ENCODE measurements at places on chromosomes 16 and 17.

DNA sequence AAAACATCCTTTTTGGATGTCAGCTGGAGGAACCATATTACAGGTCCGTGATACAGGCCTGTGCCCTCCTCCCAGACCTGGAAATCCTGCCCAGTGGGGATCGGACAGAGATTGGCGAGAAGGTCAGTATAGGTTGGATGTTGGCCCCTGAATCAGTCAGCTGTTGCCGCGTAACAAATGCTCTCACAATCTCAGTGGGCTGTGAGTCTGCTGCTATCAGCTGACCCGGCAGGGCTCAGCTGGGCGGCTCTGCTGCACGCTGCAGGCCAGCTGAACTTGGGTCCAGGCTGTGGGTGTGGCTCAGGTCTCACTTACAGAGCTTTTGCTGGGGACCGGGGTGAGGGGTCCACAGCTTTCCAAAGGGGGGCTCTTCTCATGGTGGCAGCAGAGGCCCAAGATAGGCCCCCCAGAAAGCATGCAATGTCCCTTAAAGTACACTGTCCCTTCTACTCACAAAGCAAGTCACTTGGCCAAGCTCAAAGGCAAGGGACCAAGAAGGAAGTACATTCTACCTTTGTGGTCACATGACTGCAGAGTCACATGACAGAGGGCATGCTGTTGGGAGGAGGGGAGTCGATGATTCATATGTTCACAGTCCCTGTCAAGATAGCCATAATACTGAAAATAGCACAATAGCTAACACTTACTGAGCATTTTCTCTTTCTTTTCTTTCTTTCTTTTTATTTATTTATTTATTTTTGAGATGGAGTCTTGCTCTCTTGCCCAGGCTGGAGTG is 134.2 kb downstream of the ABCC1 start:
- peak; percentile 49 for DNase-seq

DNA sequence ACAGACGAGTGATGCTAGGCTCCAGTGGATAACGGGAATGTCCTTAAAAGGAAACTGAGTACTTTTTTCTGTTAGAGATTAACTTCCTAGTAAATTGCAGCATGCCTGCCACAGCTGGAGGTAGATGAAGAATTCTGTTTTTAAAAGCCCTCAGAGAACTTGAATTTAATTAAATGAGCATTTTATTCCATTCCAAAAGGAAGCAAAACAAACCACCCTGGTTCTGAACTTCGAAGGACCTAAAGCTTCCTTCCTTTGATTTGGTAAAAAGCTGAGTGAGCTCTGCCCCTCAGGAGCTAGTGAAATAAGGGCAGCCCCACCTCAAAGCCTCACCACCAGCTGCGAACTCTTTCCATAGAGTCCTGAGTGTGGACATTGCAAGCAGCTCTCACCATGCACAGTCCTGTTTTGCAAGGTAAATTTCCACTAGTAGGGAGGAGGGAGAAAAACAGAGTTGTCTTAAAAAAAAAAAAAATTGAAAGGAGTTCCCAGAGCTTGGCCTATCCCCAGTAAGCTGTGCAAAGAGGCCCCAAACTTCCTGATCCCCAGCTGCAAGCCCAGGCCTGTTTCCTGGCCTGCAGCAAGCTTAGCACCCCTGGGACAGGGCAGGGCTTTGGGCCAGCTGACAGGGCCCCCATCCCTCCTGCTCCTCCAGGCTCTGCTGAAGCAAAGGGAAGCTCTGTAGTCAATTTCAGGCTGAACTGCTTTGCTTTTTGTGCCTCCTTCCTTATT is 11.2 kb downstream of the CHD9NB start:
- peak; percentile 90 for DNase-seq

- DNase-seq, result no peak
These were observed 116.6 kb downstream of the XYLT1 start for GRCh38 chr16:17354141-17354601.

DNA sequence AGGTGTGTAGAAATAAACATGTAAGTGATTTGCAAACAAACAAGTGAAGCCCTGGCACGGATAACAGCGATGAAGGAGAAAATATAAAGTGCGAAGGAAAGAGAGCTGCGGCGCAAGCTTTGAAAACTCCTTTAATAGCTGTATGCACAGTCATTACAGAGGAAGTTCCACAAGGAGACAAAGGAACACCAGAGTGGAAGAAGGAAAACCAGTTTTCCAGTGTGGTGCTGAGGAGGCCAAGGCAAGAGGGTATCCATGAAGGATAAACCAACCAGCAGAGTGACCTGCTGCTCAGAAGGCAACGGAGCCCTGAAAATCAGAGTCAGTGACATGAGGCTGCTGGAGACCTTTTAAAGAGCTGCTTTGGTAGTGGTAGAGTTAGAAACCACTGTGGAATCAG is 24.4 kb downstream of the METTL16 start:
- no peak for DNase-seq

DNA sequence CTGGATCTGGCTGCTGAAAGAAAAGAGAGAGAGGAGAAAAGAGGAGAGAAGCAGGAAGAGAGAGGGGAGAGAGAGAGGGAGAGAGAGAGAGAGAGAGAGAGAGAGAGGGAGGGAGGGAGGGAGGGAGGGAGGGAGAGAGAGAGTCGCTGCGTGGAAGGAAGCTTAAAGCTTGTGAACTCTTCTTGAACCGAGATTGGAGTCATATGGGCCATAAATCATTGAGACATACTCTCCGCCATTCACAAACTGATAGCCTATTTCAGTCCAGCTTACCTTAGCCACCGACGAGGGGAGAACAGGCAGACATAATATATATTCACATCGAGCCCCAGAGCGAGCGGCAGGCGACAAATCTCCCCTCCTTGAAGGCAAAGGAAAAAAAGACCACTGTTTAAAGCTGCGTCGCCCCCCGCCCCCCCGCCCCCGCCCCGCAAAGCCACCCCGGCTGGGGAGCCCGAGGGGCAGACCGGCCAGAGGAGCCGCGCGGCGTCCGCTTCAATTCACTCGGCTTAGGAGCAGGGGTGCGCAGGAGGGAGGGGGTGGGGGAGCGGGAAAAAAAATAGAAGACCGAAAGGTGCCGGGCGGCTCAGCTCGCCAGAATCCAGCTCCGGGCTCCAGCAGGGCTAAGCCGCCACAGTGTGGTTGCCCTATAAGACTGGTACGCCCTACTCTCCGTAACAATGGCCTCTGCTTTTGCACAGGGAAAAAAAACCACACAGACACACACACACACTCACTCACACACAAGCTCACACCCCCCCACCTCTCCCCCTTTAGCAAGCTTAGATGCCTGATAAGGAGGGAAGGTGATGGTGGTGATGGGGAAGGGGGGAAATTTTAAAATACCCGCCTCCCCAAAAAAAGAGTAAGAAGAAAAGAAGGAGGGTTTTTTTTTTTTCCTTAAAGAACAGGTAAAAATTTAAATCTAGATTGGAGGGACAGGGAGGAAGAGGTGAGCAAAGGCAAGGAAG is 10.6 kb upstream of the HOXB2 start:
- peak; percentile 86 for DNase-seq

DNA sequence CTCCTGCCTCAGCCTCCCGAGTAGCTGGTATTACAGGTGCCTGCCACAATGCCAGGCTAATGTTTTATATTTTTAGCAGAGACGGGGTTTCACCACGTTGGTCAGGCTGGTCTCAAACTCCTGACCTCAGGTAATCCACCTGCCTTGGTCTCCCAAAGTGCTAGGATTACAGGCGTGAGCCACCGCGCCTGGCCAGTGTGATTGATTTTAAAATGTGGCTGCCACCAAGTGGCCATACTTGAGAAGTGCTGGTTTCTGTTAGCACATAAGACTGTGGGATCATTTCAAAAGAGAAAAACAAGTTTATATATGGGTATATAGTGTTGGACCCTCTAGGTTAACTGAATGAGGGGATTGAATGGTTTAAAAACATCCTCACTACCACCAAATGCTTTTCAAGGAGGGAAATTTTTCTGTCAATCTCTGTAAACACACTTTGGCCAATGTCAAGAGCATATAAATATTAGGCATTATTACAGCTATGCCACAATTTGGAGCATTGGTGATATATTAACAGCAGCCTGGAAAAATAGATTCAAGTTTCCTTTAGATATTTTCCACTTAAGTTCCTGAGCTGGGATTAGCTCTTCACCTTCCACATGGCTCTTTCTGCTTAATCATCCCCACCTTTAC is 13.5 kb upstream of the DHRS13 start:
- DNase-seq, result peak; percentile 64

DNA sequence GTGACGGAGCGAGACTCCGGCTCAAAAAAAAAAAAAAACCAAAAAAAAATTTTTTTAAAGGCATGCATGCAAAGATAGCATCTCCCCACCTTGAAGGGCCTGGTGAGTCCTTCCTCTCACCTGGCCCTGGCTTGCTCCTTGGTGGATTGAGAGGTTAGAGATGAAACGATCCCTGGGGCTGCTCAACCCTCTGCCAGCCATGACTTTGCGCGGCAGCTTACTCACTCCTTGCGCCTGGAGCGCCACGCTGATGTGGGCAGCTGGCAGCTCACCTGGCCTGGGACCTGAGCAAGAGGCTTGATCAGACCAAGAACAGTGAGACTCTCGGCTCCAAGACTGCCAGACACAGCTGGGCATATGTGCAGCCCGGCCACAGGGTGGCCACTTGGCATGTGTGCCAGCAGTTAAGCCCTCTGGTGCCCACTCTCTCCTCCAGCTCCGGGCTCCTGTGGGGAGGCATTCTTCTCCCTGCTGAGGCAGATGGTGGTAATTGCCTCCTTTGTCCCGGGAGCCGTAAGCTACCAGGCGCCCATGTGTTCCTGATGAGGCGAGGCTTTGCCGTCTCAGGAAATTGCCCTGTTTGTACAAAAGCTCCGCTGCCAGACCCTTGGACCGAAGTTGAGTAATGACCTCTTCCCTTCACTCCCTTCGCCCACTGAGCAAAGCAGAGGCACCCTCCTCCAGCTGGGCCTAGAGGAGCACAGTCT is 5.1 kb upstream of the EVPL start:
- no peak for DNase-seq

GRCh38 chr17:41324180-41325075 is 8.9 kb upstream of the KRTAP17-1 start:
- peak; percentile 3 for DNase-seq

DNA sequence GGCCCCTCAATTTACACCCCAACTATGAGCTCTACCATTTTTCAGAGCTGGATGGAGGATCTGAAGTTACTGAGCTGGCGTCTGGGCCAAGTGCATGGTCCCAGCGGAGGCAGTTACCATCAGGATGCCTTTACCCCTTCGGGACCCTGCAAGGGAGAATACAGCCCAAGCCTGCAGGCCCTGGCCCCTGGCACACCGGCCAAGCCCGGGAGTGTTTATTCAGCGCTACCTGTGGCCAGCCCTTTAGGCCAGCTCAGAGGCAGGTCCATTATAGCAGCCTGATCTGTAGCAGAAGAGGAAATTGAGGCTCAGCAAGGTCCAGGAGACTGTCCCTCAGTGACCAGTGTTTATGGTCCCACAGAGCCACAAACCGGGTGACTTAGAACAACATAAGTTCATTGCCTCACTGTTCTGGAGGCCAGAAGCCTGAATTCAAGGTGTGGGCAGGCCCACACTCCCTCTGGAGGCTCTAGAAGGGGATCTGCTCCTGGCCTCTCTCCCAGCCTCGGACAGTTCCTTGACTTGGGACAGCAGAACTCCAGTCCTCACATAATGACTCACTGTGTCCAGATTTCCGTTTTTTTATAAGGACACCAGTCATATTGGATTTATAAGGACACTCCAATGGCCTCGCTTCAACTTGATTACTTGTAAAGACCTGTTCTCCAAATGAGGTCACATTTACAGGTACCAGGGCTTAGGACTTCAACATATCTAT is 8.8 kb downstream of the SEC14L5 start:
- DNase-seq, result no peak

GRCh38 chr16:24471561-24472350 is 67.6 kb upstream of the RBBP6 start:
- no peak for DNase-seq

DNA sequence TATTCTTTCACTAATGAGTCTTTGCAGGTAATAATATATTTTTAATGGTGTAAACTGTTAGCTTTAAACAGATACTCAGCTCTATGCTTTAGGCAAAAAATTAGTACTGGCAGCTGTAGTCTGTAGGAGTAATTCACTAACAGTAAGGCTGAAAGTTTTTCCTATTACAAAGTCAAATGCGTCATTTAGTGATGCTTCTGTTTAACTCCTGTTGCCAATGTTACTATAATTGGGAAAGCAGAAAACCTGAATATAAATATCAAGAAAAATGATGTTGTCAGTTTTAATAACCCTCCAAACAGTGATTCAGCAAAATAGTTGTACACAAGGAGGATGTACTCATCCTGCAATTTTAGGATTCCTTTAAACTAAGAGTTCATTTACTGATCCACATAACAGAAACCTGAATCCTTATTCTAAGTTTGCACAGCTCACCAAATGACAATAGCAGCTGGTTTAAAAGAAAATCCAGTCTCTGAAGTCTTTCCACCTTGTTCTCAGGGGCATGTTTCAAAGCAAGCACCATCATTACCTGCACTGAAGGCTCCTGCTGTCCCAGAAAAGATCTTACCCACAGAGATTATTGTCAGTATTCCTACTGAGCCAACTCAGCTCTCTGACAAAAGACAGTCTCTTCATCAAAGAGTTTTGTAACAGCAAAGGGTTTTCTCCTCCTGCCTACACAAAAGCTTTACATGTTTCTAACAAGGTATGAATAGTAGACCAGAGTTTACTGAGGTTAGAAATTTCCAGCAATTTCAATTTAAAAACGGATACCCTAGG is 4.2 kb downstream of the CDR2 start:
- peak; percentile 86 for DNase-seq

DNA sequence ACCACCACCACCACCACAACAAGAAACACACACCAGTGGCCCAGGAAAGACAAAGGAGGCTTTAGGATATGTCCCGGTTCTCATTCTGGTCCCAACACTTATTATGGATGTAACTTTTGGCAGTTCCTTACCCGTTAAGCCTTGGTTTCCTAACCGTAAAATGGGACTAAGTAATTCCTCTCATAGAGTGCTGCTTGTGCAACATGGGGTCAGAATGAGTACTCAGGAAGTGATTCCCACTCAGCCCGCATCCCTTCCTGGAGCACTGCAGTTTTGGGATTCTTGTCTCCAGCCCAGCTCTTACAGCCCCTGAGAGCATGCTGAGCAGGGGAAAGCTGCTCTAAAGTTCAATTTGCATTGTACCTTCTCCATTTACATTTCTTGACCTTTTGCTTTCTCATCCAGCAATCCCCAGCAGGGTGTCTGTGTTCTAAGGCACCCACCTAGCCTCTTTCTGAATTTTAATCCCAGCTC is 262.6 kb downstream of the PRKCA start:
- peak; percentile 82 for DNase-seq

DNA sequence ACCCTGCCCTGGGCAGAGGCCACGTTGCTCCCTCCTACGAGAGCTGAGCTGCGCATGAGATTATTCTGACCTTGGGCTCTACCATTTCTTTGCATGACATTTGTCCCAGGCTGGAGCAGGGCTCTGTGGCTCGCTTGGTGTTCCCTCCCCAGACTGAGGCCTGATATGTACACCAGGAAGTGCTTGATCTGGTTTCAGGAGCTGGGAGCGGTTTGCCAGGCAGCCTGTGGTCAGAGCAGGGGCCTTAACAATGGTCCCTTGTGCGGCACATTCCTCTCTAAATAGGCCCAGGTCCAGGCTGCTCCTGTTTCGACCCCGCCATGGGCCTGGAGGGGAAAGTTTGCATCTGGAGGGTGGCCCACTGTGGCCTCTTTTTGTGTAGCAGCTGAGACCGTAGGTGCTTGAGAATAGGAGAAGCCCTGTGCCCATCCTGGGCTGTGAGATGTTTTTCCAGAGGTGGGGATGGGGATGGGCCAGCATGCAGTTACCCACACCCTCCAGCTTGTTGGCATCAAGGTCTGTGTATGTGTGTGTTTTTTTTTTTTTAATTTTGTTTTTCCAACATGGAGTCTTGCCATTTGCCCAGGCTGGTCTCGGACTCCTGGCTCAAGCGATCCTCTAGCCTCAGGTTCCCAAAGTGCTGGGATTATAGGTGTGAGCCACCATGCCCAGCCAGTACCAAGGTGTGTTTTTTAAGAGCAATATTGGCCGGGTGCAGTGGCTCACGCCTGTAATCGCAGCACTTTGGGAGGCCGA is 253.9 kb downstream of the SEC14L1 start:
- peak; percentile 54 for DNase-seq

GRCh38 chr17:2828397-2829038 is 32.3 kb downstream of the RAP1GAP2 start:
- DNase-seq, result peak; percentile 44

All from fibroblast of pulmonary artery (primary cell).